ENCODE measurements at places on chromosomes 5 and 9.

- no peak for DNase-seq
Measured at GRCh38 chr9:93057703-93058354, 672 bp upstream of the SUSD3 start.

- DNase-seq = no peak
Measured at GRCh38 chr5:132454361-132454760, 36.2 kb downstream of the IRF1 start.

DNA sequence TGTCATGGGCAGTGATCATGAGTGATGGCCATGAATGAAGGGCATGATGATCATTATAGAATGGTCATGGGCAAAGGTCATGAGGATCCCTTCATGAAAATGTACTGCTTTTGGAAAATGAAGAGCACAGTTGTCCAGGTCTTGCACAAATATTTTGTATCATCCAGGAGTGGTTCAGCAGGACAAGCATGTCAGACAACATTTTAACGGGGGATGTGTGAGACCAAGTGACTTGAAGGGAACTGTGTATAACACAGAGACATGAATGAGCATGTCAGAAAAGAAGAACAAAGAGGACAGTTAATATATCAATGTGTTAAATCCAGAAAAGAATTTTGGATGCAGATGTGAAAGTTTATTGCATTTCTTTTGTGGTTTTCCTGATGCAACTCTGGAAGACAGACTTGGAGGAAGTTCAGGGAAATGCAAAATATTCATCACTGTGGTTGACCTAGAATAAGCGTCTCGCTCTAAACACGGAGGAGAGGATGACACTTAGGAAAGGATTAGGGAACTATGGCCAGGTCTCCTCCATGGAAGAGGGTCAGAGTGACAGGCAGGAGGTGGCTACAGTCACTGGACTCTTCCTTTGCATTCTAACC is 116.1 kb upstream of the IRX4 start:
- DNase-seq = no peak

GRCh38 chr5:131209506-131210150 is 38.9 kb downstream of the LYRM7 start:
- no peak for DNase-seq

GRCh38 chr9:76530458-76531110 is 71.6 kb downstream of the GCNT1 start:
- no peak for DNase-seq

- no peak for DNase-seq
Measured at GRCh38 chr5:177509991-177510566, 453 bp upstream of the DOK3 start.

- DNase-seq = no peak
Measured at GRCh38 chr5:77743181-77743580, 33.0 kb downstream of the TBCA start.

GRCh38 chr5:62494772-62495171 is 82.2 kb downstream of the IPO11 start:
- DNase-seq = no peak

GRCh38 chr5:178288401-178289368 is 56.1 kb upstream of the PHYKPL start:
- DNase-seq = no peak

DNA sequence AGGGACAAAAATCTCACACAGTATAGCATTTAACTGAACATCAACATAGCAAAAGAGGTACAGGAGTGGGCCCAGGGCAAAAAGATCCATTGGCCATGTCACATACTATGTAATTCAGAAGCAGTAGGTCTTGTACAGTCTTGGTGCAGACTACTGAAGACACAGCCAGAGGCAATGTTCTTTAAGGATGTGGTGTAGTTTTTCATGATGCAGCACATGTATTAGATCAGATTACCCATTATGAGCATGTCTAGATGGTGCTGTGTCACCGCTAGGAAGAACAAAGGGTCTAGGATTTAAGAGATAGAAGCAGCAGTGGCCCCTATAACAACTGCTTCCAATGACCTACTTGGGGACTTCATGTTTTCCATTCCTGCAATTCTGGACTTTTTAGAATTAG is 610.4 kb upstream of the MEF2C start:
- no peak for DNase-seq

DNA sequence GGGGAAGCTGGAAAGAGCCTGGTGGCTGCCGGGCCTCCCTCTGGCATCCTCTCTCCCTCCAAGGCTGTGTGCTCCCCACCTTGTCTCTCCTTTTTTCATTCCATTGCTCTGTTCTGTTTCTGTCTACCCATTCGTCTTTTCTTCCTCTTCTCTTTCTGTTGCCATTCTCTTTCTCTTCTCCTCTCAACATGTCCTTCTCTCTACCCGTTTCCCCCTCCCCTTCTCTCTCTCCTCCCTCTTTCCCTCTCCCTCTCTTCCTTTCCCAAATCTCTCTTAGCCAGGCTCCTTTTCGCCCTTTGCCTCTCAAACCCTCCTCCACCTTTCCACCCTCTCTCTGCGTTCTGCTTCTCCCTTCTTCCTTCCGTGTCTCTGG is 19.4 kb upstream of the KCNIP1 start:
- DNase-seq = no peak

- DNase-seq = no peak
Measured at GRCh38 chr9:113636165-113636564, 172.6 kb downstream of the RGS3 start.

DNA sequence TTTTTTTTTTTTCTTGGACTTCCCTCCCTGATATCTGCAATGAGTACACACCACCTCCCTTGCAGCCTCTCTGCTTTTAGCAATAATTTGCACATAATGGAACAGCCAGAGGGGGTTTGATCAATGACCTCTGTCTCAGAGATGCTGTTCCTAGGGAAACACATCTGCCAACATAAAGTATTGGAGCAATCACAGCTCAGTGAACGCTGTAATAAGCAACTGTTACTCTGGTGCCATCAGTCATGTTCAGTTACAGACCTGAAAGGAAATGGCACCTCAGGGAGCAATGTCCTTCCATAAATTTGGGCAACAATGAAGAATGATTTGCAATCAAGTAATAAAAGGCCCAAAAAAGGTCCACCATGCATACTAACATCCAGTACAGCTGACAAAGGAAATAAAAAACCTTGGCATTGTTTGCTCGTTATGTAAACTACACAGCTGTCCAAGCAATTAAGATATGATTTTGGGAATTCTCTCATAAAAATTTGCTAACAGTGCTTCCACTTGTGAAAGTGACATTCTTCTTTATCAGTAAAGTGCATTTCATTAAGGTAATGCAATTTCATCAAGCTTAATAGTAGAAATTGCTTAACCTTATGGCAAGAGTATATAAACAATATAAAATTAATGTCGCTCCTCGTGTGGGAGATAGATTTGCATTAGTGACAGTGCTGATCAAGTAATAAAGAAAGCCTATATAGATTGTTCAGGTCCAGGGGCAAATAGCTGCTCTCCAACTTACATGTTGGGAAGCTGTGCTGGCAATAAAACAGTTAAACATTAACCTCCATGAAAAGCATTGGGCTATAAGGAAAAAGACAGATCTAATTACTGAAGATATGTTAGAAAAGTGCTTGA is 167.8 kb downstream of the RASEF start:
- no peak for DNase-seq

DNA sequence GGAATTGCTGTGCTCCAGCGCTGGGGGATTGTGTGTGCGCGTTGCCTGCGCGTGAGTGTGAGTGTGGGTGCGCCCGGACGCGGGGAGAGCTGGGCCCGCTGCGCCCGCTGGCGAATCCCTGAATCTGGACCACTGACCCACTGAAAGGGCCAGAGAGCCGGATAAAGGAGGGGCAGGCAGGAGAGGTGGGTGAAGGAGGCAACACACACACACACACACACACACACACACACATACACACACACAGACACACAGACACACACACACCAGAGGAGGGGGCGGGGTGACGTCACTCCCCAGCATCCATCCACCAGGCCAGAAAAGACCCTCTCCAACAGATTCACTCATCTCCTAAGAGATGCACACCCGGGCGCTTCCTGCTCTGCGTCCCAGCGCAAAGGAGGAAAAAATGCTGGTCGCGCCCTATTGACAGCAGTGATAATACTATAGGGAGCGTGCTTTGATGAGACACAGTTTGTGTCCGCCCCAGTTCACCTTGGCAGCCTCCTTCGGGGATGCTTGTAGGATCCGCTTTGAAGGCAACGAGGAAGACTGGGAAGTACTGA is 1059.1 kb upstream of the DMAC1 start:
- no peak for DNase-seq

- no peak for DNase-seq
Measured at GRCh38 chr5:69368458-69369339, 621 bp downstream of the AK6 start.

DNA sequence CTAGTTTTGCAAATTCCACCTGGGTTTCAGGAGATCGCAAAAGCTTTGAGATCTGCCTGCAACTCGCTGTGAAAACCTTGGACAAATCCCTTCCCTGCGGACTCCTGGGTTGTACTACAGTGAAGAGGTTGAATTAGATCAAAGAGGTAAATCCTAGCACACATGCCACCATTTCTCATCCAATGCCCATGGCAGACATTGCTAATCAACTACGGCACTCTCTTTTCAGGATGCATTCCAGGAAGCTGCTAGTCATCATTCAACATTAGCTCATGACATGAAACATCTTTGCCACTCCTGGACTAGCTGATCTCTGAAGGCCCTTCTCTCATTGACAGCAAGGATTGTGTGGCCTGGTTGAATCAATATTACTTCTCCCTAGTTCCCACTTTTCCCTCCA is 46.1 kb downstream of the PCDH1 start:
- no peak for DNase-seq

GRCh38 chr5:154147666-154148065 is 42.9 kb upstream of the GALNT10 start:
- no peak for DNase-seq

DNA sequence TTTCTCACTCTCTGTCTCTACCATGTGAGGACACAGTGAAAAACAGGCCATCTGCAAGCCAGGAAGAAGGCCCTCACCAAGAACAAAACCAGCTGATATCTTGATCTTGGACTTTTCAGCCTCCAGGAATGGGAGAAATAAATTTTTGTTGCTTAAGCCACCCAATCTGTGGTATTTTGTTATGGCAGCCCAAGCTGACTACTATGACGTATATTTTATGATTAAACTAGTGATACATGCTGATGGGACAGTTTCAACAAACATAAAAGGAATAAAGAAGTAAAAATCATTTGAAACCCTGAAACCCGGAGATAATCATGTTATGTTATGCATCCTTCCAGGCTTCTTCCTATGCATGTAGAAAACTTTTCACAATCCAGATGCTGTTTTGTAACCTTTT is 71.5 kb upstream of the ERBIN start:
- DNase-seq = no peak

GRCh38 chr9:94002316-94003140 is 47.4 kb upstream of the BARX1 start:
- DNase-seq = no peak

GRCh38 chr5:122965111-122965510 is 71.4 kb downstream of the PPIC start:
- no peak for DNase-seq

DNA sequence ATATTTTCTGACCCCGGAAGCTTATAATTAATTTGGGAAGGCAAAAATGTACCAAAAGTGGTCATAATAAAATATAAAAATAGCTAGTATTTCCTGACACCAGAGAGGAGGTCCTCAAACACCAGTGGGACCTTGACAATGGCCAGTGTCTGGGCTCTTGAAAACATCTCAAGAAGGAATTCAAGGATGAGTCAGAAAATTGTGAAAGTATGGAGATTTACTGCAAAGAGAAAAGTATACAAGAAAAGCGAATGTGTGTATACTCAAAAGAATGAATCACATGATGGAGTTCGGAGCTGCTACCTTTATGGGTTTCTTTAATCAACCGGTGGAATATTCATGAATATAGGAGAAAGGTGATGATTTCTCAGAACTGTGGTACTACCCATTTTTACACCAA is 1709.0 kb upstream of the WWC1 start:
- DNase-seq = no peak

DNA sequence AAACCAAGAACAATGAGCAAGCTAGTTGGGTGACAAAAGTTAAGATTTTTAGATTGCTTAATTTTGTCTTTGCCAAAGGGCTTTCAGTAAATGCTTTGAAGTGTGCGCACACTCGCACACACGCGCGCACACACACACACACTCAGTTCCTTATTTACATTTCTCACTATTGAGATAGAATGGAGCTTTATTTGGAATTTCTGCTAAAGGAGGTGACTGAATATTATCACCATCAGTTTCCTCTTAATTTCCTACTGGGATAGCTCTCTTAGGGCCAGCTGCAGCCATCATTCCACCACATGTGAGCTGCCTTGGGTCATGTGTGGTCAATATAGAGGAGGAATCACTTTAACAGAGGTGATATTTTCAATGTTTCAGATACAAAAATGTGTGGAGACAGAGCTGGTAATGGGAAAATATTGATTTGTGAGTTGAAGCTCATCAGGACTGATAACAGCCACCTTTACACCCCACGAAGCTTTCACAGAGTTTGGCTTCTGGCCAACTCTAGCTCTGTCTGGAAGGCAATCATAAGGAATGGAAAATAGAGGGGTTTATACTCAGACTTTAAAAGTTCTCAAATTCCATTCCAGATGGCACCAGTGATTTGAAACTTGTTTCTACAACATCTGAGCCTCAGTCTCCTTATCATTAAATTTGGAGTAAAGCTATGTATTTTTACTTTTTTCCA is 99.9 kb downstream of the MACIR start:
- DNase-seq = no peak

DNA sequence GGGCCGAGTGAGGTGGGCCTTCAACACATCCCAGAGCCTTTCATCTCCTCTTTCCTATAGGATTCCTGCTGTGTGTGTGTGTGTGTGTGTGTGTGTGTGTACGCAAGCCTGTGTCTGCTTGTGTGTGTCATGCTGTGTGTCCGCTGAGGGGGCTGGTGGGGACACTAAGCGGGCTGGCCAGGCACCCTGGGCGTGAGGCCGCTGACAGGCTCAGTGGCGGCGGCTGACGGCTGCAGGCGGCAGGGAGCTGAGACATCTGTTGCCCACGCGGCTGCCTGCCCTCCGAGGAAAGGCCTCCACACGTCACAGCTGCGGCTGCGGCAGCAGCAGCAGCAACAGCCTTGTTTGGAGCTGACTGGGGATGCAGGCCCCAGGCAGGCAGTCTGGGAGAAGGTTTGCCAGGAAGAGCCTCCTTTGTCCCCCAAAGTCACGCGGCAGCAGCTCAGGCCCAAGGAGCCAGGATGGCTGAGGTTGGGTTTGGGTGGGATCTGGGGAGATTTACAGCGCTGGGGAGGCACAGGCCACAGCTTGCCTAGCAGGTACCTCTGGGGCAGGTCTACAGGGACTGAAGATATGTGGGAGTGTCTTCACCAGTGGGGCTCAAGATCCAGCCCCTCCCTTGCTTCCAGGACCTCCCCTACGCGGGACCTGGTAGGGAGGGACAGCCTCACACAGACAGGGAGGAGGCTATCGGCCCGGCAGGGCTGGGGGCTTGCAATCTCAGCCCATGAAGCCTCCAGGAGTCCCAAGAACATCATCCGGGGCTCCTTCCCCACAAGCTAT is 1.8 kb downstream of the PDLIM4 start:
- peak; percentile 60 for DNase-seq

- no peak for DNase-seq
Measured at GRCh38 chr9:92952906-92953610, 5.7 kb downstream of the FGD3 start.

GRCh38 chr5:53425687-53426511 is 54.5 kb upstream of the FST start:
- DNase-seq = no peak

All from nucleus accumbens (tissue), 56 donors.